ENCODE measurements at places on chromosomes 1 and 21. TPM values are rescaled to one million over a fixed set of nuclear protein-coding genes. Genes with fewer than 3 reads are reported as not detected.

MARK1 gene
- total RNA-seq: 8.7 TPM

TTLL10 gene
- total RNA-seq: 0.73 TPM

FCER1G gene
- total RNA-seq: 0.28 TPM

DNA sequence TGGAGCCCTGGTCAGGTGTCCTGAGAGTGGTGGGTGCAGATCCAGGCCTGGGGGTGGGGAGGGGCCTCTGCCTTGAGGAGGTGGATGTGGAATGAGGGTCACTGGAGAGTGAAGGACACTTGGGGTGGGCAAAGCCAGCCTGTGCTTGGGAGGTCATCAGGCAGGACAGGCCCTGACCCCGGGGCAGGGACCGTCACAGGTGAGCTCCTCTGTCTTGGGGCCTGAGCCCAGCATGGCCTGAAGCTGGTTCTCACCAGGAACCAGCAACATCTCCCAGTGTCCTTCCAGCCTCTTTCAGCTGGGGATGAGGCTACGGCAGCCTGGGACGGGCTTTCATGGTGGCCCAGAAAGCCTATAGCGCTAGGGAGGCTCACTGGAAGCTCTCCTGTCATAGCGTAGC is 831 bp upstream of the KRTAP10-2 start:
- H3K27me3 ChIP-seq: 0 out of 2 replicates have a peak, but pooled peaks cover 3% of the 10 kb centered on the region
- no peaks in the 10 kb centered on the region for H3K4me1 ChIP-seq
- no peak overlapping the region for H3K27ac ChIP-seq
- no peak for DNase-seq
- H3K36me3 ChIP-seq: no peaks in the 10 kb centered on the region

GRCh38 chr1:192539297-192540092 is 36.1 kb upstream of the RGS1 start:
- peak; percentile 16 for DNase-seq
- peaks cover 20% of the 10 kb centered on the region for H3K4me1 ChIP-seq
- H3K36me3 ChIP-seq: no peaks in the 10 kb centered on the region
- H3K27ac ChIP-seq: peak overlapping the region; percentile 78
- no peaks in the 10 kb centered on the region for H3K27me3 ChIP-seq

DNA sequence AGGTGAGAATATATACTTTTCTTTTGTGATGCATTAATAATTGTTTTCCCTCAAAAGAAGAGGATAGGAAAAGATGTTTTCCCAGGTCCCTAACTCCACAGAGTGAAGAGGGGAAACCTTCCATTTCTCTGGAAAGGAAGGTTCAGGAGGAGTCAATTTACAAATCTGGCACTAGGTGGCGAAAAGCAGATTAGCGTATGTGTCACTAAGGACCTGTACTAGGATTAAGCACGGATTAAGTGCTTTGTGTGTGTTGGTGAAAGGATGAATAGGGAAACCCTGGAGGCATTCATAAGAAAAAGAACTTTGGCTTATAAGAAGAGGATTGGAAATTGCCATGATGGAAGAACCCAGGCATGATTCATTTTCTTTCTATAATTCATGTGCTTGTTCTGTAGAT is 410.1 kb upstream of the PLXNA2 start:
- H3K4me3 ChIP-seq: no peak overlapping the region
- peak; percentile 29 for DNase-seq
- peaks cover 21% of the 10 kb centered on the region for H3K4me1 ChIP-seq
- no peak overlapping the region for H3K27ac ChIP-seq
- no peaks in the 10 kb centered on the region for H3K27me3 ChIP-seq
- no peaks in the 10 kb centered on the region for H3K36me3 ChIP-seq

DNA sequence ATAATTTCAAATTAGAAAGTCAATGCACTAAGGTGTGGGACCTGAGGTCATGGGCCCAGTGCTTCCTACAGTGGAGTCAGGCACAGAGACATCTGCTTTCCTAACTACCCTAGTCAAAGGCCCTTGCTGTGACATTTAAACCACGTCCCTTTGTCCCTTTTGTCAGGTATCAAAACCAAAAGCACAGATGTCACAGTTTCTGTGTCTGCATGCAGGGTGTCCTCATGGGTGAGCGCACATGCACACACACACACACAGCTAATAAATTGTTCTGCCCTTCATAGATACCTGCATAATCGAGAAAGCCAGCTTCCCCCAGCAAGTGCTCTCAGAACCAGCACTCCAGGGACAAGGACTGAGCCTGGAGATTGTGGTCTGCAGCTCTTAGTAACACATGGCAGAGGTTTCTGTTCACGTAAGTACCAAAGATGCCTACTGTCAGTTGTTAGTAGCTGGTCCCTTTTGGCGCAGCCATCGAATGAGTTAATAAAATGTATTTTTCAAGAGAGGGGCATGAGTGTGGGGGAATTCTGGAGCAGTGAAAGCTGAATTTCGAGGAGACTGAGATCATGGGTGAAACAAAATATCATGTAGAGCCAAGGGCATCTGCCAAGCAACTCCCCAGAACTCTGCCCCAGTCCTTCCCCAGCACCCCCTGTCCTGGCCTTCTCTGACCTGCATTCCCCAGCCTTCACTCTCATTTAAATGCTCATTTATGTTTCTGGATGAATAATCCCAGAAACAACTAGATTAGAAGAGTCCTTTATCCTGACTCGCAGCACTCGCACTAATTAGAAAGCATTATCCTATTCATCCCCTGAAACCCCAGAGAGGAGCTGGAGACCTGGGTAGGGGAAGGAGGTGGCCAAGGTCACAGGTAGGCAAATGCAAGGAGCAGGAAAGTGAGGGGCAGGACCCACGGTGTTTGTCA is 25.5 kb downstream of the TNR start:
- no peak overlapping the region for H3K4me3 ChIP-seq
- no peaks in the 10 kb centered on the region for H3K27me3 ChIP-seq
- no peaks in the 10 kb centered on the region for H3K36me3 ChIP-seq
- no peak for DNase-seq

DNA sequence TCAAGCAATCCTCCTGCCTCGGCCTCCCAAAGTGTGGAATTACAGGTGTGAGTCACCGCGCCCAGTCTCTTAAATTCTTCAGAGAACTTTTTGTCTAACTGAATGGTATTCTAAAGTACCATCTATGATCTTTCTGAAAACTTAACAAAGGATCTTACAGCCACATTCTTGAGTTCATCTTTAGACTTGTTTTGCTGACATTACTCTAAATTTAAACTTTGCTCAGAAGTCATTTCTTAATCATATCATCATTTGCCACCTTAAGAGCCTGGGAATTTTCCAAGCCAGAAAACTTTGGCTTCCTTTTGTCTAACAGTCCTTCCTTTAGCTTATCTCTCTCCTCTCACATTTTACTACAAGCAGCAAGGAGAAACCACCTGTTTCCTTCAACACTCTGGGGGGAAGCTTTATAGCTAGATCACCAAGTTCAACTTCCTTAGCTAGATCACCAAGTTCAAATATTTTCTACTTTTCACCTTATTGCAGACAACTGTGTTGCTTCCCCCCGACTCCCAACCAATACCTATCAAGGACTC is 5.4 kb upstream of the ZBTB8A start:
- DNase-seq: no peak
- no peaks in the 10 kb centered on the region for H3K36me3 ChIP-seq
- H3K4me3 ChIP-seq: no peak overlapping the region

GRCh38 chr1:30748699-30749401 is 8.7 kb downstream of the LAPTM5 start:
- no peaks in the 10 kb centered on the region for H3K36me3 ChIP-seq
- no peaks in the 10 kb centered on the region for H3K27me3 ChIP-seq
- peaks cover 22% of the 10 kb centered on the region for H3K4me1 ChIP-seq
- H3K27ac ChIP-seq: peak overlapping the region; percentile 41
- no peak overlapping the region for H3K4me3 ChIP-seq

- DNase-seq: peak; percentile 49
- H3K4me1 ChIP-seq: peaks cover 33% of the 10 kb centered on the region
- no peaks in the 10 kb centered on the region for H3K36me3 ChIP-seq
- H3K4me3 ChIP-seq: no peak overlapping the region
These were observed 62.6 kb downstream of the SPAG17 start for GRCh38 chr1:118122234-118123004.

GRCh38 chr21:26408511-26408910 is 164.6 kb downstream of the CYYR1 start:
- no peak overlapping the region for H3K27ac ChIP-seq
- H3K27me3 ChIP-seq: no peaks in the 10 kb centered on the region
- H3K4me1 ChIP-seq: peaks cover 14% of the 10 kb centered on the region
- no peaks in the 10 kb centered on the region for H3K36me3 ChIP-seq
- DNase-seq: no peak
- H3K4me3 ChIP-seq: no peak overlapping the region

- no peak overlapping the region for H3K4me3 ChIP-seq
- H3K4me1 ChIP-seq: peaks cover 8% of the 10 kb centered on the region
- no peaks in the 10 kb centered on the region for H3K27me3 ChIP-seq
- H3K36me3 ChIP-seq: no peaks in the 10 kb centered on the region
- no peak overlapping the region for H3K27ac ChIP-seq
These were observed 13.9 kb upstream of the TRIM33 start for GRCh38 chr1:114524944-114525343.
